Stimulated activated CD4-positive, alpha-beta T cell treated with anti-CD3 and anti-CD28 coated beads, Interleukin-12 subunit alpha, Interleukin-12 subunit beta, amount 100 ng/mL, for 48 hours (primary cell): ENCODE measurements at places on chromosomes 16 and 17.
A peak's percentile ranks its signal among the peaks of the same experiment; 100 is the strongest.

DNA sequence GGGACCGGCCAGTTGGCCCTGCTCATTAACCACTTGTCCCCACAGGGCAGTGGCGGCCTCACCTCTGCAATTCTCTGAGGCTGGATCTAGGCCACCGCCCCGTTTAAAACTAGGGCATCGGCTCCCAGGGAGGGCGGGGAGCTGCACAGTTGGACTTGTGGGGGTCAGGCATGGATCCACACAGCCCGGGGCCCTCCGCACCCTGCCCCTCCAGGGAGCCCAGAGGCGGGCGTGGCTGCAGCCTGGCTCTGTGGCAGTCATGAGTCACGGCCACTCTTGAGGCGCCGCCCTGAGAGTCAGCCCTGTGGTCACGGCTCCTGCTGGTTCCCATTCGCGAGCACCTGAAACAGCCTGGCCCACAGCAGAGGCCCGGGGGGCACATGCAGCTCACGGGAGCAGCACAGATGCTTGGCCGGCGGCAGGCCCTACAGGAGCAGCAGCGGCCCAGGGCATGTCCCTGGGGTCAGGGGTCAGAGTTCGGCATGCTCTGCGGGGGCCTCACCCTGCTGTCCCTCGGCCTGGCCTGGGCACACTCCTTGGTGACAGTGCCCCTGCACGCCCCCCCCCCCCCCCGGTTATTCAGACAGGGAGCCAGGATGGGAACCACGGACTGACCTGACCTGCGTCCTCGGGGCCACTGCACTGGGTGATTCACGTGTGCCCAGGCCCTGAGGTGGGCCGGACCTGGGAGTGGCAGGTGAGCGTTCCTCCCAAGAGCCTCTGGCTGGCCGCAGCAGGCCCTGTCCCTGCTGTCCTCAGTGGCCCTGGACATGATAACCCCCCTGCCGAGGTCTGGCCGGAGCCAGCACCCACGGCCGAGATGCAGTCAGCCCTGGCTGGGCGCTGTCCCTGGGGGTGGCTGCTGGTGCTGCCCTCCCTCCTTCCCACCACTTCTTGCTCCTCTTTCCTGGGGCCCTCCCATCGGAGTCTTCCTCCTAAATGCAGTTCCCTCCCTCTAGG is 8.2 kb downstream of the CAPN15 start:
- DNase-seq = no peak

DNA sequence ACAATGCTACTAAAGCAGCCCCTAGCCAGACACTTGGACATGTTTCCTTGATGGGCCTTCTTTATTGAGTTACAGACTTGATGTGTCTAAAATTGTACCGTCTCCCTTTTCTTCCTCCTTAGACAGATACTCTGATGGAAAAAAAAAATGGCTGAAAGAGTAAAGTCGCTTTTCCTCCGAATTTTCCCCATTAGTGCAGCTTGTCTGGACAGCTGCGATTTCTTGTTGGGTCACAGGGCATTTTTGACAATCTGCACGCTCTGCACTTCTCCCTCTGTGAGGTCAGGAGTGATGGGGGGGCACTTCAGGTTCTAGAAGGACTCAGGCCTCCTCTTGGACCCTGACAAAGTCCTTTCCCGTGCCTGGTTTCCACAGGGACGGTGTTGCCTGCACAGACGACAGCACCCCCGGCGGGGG is 968 bp upstream of the PRKAR1A start:
- DNase-seq = no peak

GRCh38 chr16:534135-534534 is 6.6 kb downstream of the CAPN15 start:
- DNase-seq = no peak

DNA sequence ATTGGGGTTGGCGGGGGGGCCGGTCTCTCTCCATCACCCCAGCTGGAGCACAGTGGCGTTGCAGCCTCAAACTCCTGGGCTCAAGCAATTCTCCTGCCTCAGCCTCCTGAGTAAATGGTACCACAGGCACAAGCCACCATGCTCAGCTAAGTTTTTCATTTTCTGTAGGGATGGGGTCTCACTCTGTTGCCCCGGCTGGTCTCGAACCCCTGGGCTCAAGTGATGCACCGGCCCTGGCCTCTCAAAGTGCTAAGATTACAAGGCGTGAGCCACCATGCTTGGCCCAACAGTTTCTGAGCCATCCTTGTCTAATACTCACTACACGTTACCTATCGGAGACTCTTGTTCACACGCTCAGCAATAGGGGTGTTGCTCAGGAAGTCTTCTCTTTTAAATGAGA is 11.6 kb downstream of the WDR59 start:
- DNase-seq = no peak

DNA sequence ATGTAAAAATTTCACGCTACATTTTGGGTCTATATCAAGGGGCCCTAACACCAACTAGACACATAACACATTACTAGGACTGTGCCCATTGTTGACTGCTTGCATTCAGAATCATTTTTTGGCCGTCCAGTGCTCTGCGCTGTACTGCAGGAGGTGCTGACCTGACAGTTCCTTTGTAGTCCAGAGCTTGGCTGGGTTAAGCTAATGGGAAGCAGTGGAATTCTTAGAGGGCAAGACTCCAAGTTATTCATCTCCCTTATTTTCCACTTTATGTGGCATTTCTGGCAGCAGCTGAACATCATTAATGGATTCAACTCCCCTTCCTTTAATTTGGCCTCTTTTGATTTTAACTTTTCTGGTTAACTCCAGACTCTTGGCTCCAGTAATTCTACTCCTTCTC is 351.7 kb downstream of the CDH8 start:
- no peak for DNase-seq

DNA sequence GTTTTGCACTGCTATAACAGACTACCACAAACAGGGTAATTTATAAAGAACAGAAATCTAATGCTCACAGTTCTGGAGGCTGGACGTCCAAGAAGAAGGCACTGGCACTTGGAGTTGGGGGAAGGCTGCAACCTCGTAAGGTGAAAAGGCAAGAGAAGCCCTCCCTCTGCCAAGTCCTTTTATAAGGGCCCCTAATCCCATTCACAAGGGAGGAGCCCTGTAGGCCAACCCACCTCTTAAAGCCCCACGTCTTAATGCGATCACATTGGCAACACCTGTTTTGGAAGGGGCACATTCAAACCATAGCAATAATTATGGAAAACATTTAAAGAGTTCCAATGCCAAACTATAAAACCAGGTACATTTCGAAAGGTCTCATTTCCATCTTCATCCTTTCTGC is 5.2 kb downstream of the PKD1L3 start:
- no peak for DNase-seq

DNA sequence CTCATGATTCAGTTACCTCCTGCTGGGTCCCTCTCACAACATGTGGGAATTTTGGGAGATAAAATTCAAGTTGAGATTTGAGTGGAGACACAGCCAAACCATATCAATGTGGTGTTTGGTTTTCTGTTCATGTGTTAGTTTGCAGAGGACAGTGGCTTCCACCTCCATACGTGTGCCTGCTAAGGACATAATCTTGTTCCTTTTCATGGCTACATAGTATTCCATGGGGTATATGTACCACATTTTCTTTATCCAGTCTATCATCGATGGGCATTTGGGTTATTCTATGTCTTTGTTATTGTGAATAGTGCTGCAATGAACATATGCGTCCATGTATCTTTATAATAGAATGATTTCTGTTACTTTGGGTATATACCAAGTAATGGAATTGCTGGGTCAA is 4.5 kb upstream of the WWOX start:
- no peak for DNase-seq

DNA sequence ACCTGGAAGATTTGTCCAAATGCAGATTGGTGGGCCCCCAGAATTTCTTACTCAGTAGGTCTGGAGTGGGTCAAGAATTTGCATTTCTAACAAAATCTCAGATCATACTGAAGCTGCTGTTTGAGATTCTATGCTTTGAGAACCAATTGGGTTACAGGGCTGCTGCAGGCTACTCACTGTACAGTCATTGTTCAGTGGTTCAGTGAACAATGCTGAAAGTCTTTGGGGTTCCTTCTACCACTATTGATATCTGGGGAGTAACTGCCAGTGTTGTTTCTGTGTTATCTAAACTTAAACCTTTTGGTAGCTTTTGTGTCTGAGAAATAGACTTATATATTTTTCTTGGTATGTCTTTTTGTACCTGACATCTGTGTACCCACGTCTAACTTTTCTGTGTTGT is 187.5 kb downstream of the TANC2 start:
- no peak for DNase-seq

- no peak for DNase-seq
These were observed 12.5 kb downstream of the MBTPS1 start for GRCh38 chr16:84104231-84104630.

DNA sequence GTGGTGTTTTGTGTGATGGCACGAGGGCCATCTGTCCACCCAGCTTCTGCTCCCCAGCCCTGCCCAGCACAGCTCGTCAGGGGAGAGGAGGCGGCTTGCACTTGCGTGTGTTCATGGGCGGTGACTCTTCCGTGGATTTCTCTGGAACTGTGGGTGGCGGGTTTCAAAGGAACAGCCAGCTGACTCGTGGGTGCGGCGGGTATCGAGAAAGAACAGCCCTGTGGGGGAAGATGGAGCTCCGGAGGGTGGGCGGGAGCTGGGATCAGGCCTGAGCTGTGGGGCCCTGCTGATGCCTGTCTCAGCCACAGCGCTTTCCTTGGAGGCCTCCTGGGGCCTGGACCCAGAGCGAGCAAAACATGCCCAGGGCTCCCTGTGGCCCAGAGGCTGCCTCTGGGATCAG is 13.2 kb downstream of the NAGPA start:
- DNase-seq = no peak

DNA sequence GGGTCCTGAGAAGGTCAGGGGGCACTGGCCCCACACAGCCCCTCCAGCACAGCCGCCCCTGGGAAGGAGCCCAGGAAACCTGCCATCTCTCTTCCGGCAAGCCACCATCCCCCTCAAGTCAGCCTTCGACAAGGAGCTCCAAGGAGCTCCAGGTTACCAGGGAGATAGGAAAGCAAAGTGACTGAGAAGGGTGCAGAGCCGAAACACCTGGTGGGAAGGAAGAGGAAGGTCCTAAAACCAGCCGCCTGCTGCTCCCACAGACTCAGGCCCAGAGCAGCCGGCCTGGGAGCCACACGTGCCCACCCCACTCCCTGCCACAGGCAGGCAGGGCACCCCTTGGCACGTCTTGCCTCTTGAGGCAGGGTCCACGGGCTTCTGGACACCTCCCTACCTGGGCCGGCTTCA is 80.7 kb downstream of the TIMM22 start:
- DNase-seq = no peak

DNA sequence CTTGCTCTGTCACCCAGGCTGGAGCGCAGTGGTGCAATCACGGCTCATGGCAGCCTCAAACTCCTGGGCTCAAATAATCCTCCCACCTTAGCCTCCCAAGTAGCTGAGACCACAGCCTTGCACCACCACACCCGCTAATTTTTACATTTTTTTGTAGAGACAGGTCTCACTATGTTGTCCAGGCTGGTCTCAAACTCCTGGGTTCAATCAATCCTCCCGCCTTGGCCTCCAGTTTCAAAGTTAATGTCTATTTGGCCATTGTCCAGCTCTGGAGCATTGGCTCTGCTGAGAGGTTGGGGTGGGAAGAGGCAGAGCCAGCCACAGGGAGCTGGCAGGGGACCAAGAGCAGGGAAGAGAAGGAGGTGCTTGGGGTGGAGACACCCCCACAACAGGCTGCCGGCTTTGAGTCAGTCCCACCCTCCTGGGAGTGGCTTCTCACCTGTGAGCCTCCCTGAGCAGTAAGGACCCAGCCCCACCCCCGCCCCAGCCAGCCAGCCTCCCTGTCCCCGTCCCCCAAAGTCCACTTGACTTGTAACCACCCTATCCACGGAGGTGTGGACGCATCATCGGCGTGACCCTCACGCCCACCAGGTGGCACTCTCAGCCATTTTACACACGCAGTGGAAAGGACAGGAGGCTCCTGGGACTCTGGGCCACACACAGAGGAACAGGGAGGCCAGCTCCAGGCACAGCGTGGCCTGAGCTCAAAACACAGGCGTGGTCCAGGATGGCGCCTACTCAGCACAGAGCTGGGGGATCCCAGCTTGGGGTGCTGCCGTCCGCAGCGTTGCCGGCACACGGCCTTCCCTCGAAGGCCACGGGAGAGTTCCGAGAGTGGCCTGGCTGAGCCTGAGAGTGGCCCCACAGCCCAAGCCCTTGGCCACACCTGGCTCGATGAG is 22.8 kb upstream of the PVALEF start:
- DNase-seq = peak; percentile 46

DNA sequence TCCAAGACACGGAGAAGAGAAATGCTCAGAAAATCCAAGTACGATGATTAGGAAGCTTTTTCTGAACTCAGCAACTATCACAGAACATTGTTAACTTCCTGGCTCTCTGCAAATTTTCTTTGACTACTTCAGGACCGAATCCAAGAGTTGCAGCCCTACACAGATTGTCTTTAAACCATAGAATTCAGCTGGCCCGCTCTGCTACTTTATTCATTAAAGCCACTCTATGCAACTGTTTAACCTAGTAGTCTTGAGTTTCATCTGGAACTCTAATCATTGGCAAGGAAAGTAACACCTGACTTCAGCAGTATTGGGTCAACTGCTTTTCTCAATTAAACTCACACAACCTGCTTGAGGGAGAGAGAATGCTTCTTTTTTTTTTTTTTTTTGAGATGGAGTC is 210.1 kb downstream of the SLC39A11 start:
- no peak for DNase-seq

DNA sequence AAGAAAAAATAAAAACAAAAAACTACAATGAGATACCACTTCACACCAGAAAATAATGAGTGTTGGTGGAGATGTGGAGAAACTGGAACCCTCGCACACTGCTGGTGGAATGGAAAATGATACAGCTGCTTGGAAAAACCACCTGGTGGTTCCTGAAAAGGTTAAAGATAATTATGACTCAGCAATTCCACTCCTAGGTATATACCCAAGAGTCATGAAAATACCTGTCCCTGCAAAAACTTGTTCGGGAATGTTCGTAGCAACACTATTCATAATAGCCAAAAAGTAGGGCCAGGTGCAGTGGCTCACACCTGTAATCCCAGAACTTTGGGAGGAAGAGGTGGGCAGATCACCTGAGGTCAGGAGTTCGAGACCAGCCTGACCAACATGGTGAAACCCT is 8.1 kb upstream of the ITGAE start:
- DNase-seq = no peak

DNA sequence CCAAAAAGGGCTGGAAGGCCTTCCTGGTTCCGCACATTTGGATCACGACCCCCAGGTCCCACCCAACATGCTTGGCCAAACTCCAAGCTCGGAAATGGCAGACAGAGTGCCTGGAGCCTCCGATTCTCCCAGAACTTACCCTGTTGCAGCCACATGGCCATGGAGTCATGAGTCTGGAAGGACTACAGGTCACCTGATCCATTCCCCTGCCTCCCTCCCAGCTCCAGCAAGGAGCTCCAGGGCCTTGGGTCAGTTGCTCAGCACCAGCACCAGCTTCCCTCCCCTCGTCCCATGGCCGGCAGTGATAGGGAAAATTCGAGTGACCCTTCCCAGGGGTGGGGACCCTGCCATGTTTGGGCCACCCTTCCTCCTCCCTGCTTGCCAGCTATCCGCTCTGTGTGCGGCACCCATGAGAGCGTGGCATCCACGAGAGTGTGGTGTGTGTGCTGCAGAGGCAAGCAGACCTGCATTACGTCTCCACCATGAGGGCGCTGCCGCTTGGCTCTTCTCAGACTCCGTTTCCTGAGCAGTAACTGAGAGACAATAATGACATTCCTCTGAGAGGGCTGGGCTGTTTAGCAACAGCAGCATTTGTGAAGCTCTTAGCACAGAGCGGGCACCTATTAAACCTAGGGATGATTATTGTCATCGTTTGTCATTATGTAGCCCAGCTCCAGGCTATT is 21.3 kb upstream of the RPL38 start:
- no peak for DNase-seq
